Endothelial cell (in vitro differentiated cells): ENCODE measurements at places on chromosomes 2 and 18.
A peak's percentile ranks its signal among the peaks of the same experiment; 100 is the strongest.

DNA sequence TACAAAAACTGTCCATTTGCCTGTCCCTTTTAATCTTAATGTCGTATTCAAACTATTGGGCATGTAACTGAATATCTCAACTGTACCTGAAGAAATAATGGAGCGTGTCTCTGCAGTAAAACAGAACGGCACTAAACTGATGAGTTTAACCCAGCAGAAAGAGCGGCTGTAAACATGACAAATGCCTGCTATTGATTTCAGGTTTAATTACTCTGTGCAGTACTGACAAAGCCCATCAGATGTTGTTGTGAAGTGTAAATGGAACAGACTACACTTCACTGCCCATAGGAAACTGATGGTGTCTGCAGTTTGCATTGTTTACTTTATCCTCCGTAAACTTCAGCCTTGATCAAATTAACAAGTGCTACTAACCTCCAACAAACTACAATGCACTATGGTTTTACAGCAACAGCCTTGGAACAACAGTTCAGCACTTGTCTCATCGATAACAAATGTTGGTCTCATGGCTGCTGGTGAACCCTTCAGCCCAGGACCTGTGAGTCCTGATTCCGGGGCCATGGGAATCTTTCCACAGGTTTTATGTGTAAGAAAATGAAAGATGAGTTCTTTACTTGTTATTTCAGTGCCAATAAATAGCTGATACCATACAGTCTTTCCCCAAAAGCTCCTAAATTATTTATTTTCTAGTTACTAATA, 316.5 kb downstream of the CCDC178 start:
- DNase-seq: no peak
- H3K27me3 ChIP-seq: no peaks in the 10 kb centered on the region
- no peak overlapping the region for H3K4me3 ChIP-seq
- no peaks in the 10 kb centered on the region for H3K4me1 ChIP-seq
- H3K36me3 ChIP-seq: no peaks in the 10 kb centered on the region

- peaks cover 2% of the 10 kb centered on the region for H3K27me3 ChIP-seq
- no peak for DNase-seq
- H3K36me3 ChIP-seq: no peaks in the 10 kb centered on the region
- no peak overlapping the region for H3K27ac ChIP-seq
Observed at GRCh38 chr2:230564805-230565779, 147.6 kb upstream of the CAB39 start.

DNA sequence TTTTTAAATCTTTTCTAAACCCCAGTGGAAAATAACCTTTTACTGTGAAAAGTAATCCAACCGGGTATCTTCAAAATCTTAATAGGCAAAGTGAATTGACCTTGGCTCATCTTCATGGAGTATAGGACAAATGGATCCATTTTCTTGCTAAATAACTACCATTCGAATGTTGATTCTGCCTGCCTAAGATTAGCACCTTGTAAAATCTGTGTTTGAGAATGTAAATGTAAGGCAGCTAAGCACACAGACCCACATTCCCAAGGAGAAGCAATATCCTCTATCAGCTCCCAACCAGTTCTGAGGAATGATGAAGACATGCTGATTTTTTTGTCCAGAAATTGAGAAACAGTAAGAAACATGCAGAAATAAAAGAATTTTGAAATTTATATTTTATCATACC, 509.8 kb upstream of the SMIM21 start:
- no peak for DNase-seq
- H3K4me3 ChIP-seq: no peak overlapping the region
- no peaks in the 10 kb centered on the region for H3K4me1 ChIP-seq
- no peak overlapping the region for H3K27ac ChIP-seq
- H3K27me3 ChIP-seq: no peaks in the 10 kb centered on the region
- peaks cover 3% of the 10 kb centered on the region for H3K36me3 ChIP-seq

GRCh38 chr2:18154259-18154658, 275.8 kb downstream of the KCNS3 start:
- no peak for DNase-seq
- no peak overlapping the region for H3K4me3 ChIP-seq
- no peaks in the 10 kb centered on the region for H3K36me3 ChIP-seq
- no peak overlapping the region for H3K27ac ChIP-seq
- no peaks in the 10 kb centered on the region for H3K4me1 ChIP-seq

- H3K27ac ChIP-seq: no peak overlapping the region
Observed at GRCh38 chr2:219592736-219593135, 4.9 kb upstream of the STK11IP start.

DNA sequence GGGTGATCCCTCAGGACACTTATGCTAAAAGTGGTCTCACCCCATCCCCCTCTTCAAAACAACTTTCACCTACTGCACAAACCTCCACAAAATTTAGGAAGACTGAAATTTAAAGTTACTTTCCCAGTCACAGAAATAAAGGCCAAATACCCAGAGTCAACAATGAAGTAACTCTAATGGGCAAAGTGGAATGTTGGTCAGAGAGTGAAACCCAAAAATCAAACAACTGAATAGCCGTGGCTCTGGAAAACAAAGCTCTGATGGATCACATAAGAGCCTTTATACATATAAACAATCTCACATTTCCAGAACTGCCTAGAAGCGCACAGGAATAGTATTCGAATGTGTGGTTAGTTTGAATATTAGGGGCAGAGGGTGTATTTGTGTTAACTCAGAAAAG, 4.7 kb downstream of the ACVR1 start:
- peaks cover 6% of the 10 kb centered on the region for H3K27me3 ChIP-seq
- no peak overlapping the region for H3K27ac ChIP-seq
- DNase-seq: no peak

DNA sequence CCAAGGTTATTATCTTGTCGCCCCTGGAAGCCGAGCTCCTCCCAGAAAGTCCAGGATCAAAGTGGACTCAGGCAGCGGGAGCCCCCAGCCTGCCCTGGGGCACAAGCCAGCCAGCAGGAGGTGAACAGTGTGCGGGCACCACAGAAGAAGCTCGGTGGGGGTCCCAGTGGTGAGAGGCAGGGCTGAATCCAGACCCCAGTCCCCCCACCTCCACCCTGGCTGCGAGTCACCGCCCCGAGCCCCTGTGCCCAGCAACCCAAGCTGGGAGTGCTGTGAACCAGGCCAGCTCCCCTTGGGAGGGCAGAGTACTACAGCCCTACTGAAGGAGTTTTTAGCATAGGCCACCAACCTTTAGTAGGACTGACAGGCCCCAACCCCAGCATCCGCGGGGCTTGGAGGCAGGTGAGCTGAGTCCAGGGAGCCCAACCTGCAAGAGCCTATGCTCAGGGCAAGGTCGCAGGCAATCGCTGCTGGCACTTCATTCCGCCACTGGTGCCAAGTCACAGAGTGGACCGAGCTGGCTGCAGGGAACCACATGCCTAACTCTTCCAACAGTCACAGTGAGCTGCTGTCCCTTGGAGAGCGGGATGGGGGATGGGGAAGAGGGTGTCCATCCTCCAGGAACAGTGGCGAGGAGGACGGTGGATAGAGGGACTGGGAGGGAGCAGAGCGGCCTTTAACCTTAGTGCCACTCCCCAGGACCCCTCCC, 3.0 kb downstream of the PIEZO2 start:
- DNase-seq: no peak
- no peak overlapping the region for H3K27ac ChIP-seq
- peaks cover 16% of the 10 kb centered on the region for H3K4me1 ChIP-seq
- H3K27me3 ChIP-seq: peaks cover 21% of the 10 kb centered on the region
- H3K36me3 ChIP-seq: peaks cover 12% of the 10 kb centered on the region
- no peak overlapping the region for H3K4me3 ChIP-seq

DNA sequence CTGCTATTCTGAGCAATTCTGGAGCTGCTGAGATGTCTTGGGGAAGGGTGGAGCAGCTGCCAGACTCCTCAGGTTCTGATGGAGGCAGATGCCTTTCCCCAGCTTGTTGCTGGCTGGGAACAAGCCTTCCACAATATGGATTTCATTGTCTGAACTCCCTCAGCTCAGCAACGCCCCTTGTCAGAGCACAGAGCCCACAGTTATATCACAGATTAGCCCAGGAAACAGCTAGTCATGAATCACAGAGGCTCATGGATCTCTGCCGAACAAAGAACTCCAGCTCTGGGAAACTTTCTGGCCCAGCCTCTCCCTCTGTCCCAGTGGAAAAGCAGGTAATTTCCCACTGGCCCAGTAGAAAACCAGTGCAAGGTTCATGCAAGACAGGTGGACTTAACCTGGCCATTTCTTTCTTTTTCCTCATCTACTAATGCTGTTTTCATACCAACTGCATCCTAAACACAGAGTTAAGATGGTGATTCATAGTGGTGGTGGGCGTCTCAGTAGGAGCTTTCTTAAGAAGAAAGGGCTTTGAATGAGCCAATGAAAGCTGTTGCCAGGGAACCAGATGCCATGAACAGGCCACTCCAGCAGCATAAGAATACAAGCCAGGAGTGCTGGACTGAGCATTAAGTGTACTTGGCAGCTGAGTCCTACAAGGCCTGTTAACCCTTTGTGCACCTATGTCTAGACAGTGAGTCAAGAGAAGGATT, 8.7 kb upstream of the KIAA2012 start:
- no peak overlapping the region for H3K4me3 ChIP-seq
- DNase-seq: no peak
- no peaks in the 10 kb centered on the region for H3K36me3 ChIP-seq
- no peaks in the 10 kb centered on the region for H3K27me3 ChIP-seq

DNA sequence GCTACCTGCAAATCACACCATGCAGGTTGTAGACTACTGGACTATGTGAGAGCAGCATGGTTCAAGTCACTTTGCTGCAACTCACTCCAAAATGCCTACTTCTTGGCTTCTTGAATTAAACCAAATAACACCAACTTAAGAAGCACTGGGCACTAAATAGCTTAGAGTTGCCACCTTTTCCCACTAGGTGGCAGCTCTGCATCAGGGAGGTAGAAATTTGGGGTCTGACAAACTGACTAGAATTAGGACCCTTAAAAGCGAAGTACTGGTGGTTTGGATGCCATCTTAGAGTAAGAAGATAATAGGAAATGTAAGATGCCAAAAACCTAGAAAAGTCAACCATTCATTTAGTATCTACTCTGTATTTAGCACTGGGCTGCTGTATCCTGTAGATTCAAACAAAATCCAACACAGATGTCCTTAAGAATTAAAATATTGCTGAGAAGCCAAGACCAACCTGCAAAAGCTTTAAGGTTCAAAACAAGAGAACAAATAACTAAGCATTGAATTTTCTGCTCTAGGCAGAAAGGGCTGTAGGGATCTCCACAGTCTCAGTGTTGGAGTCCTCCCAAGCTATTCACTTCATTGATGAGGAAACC, 65.5 kb downstream of the CCBE1 start:
- H3K27me3 ChIP-seq: peaks cover 2% of the 10 kb centered on the region
- H3K36me3 ChIP-seq: no peaks in the 10 kb centered on the region
- peak; percentile 38 for DNase-seq
- H3K4me1 ChIP-seq: no peaks in the 10 kb centered on the region
- H3K27ac ChIP-seq: no peak overlapping the region

GRCh38 chr18:79735071-79735980, 55.7 kb downstream of the CTDP1 start:
- H3K4me3 ChIP-seq: no peak overlapping the region
- H3K27ac ChIP-seq: no peak overlapping the region
- H3K27me3 ChIP-seq: peaks cover 6% of the 10 kb centered on the region
- H3K4me1 ChIP-seq: peaks cover 7% of the 10 kb centered on the region

DNA sequence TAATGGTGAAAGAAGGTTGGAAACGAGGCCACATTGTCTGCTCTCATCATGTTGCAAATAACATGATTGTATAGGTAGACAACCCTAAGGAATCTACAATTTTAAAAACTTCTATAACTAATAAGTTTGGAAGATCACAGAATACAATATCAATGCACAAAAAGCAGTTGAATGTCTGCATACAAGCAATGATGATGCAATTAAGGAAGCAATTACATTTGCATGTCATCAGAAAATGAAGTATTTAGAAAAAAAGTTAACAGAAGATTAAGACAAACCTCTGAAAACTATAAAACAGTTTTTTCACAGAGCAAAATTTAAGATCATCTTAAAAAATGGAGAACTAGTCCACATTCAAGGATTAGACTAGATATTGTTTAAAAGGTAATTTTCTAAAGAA, 181.1 kb downstream of the METTL4 start:
- no peaks in the 10 kb centered on the region for H3K36me3 ChIP-seq
- no peaks in the 10 kb centered on the region for H3K4me1 ChIP-seq
- no peak overlapping the region for H3K27ac ChIP-seq
- H3K4me3 ChIP-seq: no peak overlapping the region
- no peak for DNase-seq
- H3K27me3 ChIP-seq: no peaks in the 10 kb centered on the region

DNA sequence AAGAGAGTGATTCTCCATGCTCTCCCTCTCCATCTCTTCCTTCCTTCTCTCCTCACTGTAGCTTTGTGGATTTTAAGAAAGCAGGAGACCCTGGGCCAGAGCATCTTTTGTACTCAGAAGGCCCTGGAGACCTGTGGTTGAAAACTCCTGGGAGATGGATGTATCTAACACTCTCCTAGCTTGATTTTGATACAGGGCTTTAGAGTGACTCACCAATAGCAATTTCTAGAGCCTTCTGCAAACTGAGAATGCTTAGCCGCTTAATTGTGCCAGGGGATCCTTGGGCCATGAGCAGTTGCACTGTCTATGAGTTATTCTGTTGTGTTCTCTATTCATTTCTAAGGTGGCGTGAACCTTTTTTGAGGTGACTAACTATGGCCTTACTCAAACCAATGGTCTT, 17.7 kb downstream of the HOXD1 start:
- H3K4me3 ChIP-seq: no peak overlapping the region
- H3K36me3 ChIP-seq: no peaks in the 10 kb centered on the region
- DNase-seq: no peak

DNA sequence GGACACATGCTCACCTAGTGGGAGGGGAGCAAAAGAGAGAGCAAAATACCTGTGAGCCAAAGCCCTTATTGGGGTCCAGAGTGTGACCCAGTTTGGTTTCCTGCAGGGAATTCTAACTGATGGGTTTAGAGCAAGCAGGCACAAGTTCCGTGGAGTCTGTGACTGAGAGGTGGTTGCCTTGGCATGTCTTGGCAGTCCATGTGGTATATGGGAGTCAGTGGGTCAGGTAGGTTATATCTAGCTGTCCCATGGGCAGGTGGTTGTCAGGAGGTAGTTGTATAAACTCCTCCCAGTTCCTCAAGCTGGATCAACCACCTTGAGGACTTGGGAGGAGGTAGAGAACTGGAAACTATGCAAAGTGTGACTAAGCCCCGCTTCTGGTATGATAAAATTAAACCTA, 452.8 kb upstream of the VWC2L start:
- H3K4me3 ChIP-seq: no peak overlapping the region
- no peaks in the 10 kb centered on the region for H3K4me1 ChIP-seq
- no peaks in the 10 kb centered on the region for H3K27me3 ChIP-seq
- DNase-seq: no peak
- no peak overlapping the region for H3K27ac ChIP-seq

- H3K36me3 ChIP-seq: no peaks in the 10 kb centered on the region
- peaks cover 12% of the 10 kb centered on the region for H3K4me1 ChIP-seq
- no peak overlapping the region for H3K4me3 ChIP-seq
- peaks cover 2% of the 10 kb centered on the region for H3K27me3 ChIP-seq
- DNase-seq: no peak
- peak overlapping the region; percentile 83 for H3K27ac ChIP-seq
Observed at GRCh38 chr18:39225373-39225772, 1659.8 kb upstream of the CELF4 start.

- peaks cover 5% of the 10 kb centered on the region for H3K27me3 ChIP-seq
- H3K27ac ChIP-seq: no peak overlapping the region
- no peaks in the 10 kb centered on the region for H3K36me3 ChIP-seq
- no peak for DNase-seq
- peaks cover 2% of the 10 kb centered on the region for H3K4me1 ChIP-seq
- H3K4me3 ChIP-seq: no peak overlapping the region
Observed at GRCh38 chr2:129857200-129857599, 122.3 kb upstream of the RAB6C start.
